ENCODE measurements at places on chromosomes 11 and 22.

GRCh38 chr11:86070142-86071056 lies 1.5 kb upstream of the PICALM start:
- no peak for DNase-seq

- DNase-seq = no peak
Observed at GRCh38 chr11:64477675-64478074, 113.3 kb upstream of the SLC22A12 start.

GRCh38 chr11:33000181-33000580 lies 15.5 kb upstream of the DEPDC7 start:
- DNase-seq = no peak

GRCh38 chr11:35752115-35752514 lies 89.5 kb downstream of the TRIM44 start:
- no peak for DNase-seq

GRCh38 chr11:87038235-87038977 lies 672 bp downstream of the TMEM135 start:
- DNase-seq = no peak

GRCh38 chr11:105000167-105000566 lies 22.8 kb downstream of the CASP5 start:
- DNase-seq = no peak

Data from stimulated activated CD8-positive, alpha-beta memory T cell treated with anti-CD3 and anti-CD28 coated beads, Interleukin-4, amount 100 ng/mL, for 1 hour (primary cell).